Left cardiac atrium (tissue), 4 donors: ENCODE measurements at places on chromosomes 2 and 18. TPM values are rescaled to one million over a fixed set of nuclear protein-coding genes. Genes with fewer than 3 reads are reported as not detected.

The PTPRN gene
- total RNA-seq, result not detected

The PLCL1 gene
- total RNA-seq, result 19.1 TPM

GRCh38 chr2:185628985-185629384 lies 109.6 kb upstream of the FSIP2 start:
- no peak for DNase-seq

The CCDC74A gene
- 0.71 TPM for total RNA-seq

The LYG2 gene
- total RNA-seq, result not detected

The CD8B2 gene
- not detected for total RNA-seq

- no peak for DNase-seq
Observed at GRCh38 chr2:62450716-62451191, 55.2 kb downstream of the TMEM17 start.

GRCh38 chr2:119939915-119940314 lies 73.0 kb upstream of the EPB41L5 start:
- DNase-seq, result no peak

DNA sequence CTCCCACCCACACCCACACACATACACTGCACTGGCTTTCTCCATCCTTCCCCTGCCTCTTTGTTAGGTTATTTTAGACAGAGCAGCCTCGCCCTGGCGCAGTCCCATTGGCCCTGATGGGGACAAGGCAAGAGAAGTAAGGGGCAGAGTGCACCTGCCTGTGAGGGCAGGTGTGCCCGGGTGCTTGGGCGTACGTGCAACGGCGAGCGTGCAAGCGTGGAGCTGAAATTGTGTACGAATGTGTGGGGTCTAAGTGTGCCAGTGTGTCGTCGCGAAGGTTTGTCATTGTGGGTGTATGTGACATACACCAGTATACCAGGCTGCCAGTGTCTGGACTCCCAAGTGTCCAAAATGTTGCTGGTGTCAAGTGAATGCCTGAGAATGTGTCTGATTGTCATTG lies 544 bp downstream of the LRATD1 start:
- DNase-seq, result no peak

DNA sequence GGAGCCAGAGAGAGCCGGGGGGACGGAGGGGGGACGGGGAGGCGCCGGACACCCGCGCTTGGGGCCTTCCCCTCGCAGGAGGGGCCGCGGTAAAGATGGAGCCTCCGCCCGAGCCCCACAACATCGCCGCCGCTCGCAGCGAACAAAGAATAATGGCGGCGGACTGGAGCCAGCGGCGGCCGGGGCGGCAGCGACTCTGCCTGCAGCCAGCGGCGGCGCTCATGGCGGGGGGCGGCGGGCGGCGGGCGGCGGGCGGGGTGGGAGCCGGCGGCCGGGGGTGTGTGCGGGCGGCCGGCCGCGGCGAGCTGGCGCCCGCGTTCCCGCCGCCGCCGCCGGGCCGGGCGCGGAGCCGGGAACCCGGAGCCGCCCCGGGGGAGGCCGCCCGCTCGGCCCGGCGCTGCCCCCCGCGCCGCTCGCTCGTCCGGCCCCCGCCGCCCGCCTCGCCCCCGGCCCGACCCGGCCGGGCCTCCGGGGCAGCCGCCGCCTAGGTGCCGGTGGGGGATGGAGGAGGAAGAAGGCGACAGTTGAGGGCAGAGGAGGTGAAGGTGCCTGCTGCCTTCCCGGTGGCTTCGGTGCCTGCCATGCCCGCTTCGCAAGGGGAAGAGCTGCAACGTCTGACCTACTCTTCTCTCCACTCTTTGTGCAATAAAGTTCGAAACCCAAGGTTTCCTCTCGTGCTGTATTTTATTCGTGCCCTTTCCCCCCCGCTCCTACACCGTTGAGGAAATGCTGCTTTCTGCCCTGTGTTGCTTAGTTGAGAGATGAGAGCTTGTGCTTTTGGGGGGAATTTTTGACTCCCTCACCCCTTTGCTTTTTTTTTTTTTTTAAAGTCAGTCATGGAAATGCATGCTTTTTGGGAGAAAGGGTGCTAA lies 634 bp downstream of the CREB1 start:
- peak; percentile 53 for DNase-seq

The AP1S3 gene
- 1.0 TPM for total RNA-seq

GRCh38 chr2:69680001-69680675 lies 36.6 kb upstream of the AAK1 start:
- no peak for DNase-seq
